ENCODE measurements at places on chromosomes 3 and 15.
A peak's percentile ranks its signal among the peaks of the same experiment; 100 is the strongest.

GRCh38 chr3:110293660-110294059, 778.0 kb upstream of the NECTIN3 start:
- DNase-seq: no peak

DNA sequence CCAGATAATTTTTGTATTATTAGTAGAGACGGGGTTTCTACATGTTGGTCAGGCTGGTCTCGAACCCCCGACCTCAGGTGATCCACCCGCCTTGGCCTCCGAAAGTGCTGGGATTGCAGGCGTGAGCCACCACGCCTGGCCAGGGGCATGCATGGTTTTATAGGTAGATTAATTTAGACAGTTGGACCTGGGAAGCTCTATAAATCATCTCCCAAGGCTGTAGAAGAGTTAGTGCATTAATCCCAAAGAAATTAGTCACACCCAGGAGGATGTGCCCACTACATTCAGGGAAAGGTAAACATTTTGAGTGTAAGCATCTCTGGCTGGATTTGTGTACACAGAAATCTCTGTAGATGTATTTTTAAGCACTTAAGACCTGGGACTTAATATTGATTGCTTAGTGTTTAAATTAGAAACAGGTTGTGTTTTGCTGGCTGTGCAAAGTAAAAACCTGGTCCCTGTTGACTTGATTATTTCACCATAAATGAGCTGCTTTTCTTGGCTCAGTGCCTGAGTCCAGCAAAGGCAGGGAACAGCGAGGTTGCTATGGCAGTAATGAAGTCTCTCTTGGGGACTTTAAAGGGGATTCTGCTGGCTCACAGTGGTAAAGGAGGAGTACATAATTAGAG, 19.2 kb downstream of the EXOSC7 start:
- peak; percentile 56 for DNase-seq

DNA sequence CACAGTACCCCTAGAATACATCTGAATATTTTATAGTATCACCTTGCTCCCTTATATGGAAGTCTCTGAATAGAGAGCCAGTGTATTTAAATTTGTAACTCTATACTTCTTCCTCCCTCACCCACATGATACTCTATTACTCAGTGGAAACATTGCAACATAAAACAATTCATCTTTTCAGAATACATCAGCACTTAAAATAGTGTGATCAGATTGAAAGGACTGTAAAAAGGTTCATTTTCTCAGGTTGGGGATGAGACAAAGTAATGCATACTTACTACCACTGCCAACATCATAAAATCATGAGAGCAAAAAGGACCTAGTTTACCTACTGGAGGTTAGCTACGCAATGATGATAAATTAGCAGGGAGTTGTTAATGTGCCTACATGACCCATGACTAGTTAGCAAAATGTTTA, 13.8 kb upstream of the THRB start:
- no peak for DNase-seq

DNA sequence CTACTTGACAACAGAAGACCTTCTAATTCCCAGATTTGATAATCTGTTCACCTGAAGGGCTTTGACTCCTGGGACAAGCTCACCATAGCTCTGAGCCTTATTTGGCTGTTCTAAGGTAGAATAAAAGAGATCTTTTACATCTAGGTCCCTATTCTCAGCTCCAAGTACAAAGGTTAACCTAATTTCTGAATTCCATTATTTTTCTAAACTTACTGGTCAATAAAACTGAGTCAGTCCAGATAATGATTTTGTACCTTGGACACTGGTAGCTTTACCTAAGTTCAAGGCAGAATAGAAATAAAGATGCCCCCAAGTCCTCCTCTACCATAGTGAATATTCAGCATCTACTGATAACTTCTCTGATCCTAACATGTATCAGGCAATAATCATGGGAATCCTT, 81.8 kb upstream of the MEX3B start:
- peak; percentile 49 for DNase-seq

DNA sequence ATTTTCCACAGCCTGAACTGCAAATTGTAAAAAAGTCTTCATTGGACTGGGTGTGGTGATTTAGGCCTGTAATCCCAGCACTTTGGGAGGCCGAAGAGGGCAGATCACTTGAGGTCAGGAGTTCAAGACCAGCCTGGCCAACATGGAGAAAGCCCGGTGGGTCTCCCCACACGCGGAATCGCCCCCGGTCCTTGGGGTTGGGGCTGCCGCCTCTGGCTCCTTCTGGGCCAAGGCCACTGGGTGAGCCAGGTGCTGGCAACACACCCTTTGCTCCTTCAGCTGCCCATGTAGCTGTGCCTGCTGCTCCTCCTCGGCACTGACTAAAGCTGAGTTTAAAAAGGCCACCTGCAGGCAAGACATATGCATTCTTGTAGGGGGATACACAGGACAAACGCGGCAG, 9.4 kb upstream of the VPS33B start:
- DNase-seq: no peak

- no peak for DNase-seq
Observed at GRCh38 chr3:108565506-108565905, 23.7 kb downstream of the CIP2A start.

DNA sequence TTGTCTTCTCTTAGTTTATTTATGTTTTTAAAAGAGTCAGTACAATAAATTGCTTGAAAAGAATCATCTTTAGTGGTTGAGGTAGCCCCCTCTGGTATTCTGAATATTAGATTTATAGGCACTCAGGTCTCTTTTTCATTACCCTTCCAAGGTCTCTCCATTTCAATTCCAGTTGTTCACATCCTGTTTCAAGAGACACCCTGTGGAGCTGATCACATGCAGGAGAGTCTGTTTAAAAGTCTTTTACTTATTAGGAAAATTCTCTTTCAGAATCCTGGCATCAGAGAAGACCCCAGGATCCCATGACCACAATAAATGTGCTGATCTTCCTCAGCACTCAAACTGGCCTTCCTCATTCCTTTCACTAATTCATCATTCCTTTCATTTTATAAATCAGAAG, 195.7 kb downstream of the ZIC4 start:
- DNase-seq: no peak

GRCh38 chr15:88897456-88898194, 2.3 kb upstream of the HAPLN3 start:
- DNase-seq: peak; percentile 81

DNA sequence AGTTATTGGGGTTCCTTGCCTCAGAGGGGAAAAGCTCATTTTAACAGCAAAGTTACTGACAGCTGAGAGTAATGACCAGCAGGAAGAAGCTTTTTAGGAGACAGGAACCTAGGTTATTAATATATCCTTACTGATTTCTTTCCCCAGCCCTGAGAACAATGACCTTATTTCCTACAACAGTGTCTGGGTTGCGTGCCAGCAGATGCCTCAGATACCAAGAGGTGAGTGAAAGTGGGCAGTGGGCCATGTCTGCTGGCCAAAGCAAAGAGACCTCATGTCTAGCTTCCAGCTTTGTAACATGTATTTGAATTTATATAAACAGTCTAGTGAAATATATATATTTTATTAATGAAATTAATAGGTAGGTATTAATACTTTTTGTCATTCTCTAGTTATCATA, 5.0 kb downstream of the CCNDBP1 start:
- DNase-seq: no peak

DNA sequence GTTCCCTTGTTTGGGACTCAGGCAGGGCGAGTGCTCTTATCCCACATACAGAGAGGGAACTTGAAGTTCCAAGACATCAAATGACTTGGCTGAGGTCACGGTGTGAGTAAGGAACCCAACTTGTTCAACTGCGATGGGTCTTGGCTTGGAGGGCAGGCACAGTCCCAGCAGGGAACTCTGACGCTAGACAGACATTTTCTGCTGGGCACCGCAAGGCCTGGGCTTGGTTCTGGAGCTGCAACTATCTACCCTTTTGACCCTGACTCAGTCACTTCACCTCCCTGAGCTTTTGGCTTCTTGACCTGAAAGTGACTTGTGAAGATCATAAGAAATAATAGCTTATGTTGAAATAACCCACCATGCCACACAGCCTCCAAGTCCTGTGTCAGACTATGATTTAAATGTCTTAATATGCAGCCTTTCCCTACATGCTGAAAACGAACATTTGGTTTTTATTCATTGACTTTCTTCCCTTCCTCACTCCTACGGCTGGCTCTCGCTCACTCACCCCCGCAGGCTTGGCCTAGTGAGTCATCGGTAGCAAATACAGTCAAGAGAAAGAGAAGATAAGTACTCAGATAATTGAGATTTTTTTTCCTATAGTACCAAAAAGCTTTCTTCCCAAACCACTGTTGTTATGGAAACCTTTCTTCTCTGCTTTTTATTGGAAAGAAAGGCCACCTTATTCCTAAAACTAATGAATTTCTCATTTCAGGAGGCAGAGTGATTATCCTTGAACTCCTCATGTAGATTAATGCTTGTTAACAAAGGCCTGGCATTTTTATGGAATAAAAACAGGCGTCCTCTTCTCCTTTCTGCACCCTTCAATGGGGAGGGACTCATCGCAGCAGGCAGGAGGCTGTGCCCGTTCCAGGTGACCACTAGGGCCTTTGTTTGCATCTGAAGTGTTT, 178.4 kb downstream of the ATP10A start:
- DNase-seq: peak; percentile 15

Measured in small intestine (tissue), 16 donors.